Stimulated activated CD8-positive, alpha-beta memory T cell treated with anti-CD3 and anti-CD28 coated beads, Interleukin-4, amount 100 ng/mL, for 1 hour (primary cell): ENCODE measurements at places on chromosomes 16 and 17.

GRCh38 chr16:70713824-70714223, 28.0 kb upstream of the MTSS2 start:
- DNase-seq, result no peak

GRCh38 chr17:55312852-55313251, 48.1 kb downstream of the HLF start:
- no peak for DNase-seq

DNA sequence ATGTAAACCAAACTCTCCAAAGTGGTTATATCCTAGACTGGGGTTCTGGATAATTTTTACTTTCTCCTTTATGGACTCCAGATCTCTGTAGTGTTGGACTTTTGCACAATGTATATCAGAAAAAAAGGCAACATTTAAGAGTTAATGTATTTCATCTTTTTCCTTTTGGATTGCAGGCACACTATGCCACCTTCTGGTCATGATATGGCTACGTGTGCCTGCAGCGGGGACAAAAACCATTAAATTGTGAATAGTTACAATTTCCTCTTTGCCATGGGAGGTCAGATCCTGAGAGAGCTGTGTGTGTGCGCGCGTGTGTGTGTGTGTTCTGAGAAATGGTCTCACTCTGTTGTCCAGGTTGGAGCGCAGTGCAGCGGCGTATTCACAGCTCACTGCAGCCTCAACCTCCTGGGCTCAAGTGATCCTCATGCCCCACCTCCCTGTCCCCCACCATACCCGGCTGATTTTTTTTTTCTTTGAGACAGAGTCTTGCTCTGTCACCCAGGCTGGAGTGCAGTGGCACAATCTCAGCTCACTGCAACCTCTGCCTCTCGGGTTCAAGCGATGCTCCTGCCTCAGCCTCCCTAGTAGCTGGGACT, 4.3 kb upstream of the SGF29 start:
- no peak for DNase-seq

DNA sequence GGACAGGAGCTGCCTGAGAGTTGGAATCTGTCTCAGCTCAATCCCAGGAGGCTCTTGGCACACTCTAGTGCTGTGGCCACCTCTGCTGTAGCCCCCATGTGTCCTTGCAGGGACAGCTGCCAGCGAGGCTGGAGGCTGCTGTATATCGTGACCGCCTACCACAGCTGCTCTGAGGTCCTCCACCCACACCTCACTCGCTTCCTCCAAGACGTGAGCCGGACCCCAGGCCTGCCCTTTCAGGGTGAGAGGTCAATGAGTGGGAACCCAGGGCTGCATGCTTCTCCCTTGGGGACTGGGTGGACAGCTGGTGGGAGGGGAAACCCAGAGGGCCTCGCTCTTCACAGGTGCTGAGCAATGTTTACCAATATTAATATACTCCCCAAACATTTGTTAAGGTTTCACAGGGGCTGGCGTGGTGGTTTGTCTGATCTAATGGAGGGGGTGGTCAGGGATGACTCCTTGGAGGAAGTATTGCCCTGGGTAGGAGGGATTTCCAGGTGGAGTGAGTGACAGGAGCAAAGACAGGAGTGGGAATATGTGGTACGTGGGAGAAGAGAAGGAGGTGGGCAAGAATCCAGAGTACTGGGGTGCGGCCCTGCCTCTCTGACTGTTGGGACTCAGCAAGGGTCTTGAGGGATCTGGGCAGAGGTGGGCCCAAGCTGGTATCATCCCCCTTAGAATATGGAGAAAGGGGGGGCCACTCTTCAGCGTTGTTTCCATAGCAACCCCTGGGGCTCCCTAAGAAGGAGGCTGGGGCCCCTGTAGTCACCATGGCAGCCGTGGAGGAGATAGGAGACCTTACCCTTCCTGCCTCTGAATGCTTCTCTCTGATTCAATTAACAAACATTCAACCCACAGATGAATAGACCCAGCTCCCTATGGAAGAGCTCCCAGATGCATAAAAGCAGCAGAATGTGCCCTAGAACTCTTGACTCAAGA, 22.2 kb upstream of the ALKBH5 start:
- no peak for DNase-seq

GRCh38 chr17:70484050-70484449, 314.7 kb downstream of the KCNJ2 start:
- no peak for DNase-seq

DNA sequence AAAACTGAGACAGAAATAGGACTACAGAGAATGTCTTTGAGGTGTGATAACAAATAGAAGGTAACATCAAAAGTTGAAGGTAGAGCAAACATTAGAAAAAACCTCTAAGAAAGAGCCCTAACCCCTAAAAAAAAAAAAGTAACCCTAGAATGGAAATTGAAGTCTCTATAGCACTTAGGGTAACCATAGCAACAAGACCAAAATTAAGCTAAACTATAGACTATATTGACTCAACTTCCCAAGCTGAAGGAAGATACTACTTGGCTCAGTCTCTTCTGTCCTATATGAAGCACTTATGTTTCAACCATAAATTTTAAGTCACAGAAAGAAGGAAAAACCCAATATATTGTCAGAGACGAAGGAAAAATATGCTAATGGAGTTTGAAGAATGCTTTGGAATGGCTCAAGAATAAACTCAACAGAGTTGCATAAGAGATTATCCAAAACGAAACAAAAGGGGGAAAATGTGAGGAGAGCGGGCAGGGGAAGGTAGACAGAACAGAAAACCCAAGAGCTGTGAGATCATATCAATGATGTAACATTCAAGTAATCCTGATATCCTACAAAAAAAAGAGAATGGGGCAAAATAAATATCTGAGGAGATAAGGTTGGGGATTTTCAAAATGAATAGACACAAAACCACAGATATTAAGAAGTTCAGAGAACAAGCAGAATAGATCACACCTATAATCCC, 88.4 kb downstream of the USP32 start:
- no peak for DNase-seq

DNA sequence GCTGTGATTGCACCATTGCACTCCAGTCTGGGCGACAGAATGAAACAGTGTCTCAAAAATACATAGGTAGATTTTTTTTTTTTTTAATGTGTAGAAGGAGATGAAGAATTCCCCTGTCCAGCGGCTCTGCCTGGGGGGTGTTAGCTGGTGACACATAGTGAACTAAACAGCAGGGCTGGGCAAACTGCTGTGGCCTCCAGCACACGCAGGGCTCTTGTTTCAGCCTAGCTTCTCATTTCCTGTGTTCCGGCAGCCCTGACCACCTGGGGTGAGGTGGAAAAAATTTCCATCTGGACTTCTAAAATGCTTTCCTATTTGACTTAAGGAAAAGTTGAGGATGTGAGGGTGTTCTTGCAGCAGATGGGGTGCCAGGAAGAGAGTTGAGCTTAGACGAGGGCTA, 33.3 kb upstream of the RGS9 start:
- no peak for DNase-seq

GRCh38 chr17:34249478-34249877, 5.6 kb upstream of the CCL2 start:
- DNase-seq, result no peak

DNA sequence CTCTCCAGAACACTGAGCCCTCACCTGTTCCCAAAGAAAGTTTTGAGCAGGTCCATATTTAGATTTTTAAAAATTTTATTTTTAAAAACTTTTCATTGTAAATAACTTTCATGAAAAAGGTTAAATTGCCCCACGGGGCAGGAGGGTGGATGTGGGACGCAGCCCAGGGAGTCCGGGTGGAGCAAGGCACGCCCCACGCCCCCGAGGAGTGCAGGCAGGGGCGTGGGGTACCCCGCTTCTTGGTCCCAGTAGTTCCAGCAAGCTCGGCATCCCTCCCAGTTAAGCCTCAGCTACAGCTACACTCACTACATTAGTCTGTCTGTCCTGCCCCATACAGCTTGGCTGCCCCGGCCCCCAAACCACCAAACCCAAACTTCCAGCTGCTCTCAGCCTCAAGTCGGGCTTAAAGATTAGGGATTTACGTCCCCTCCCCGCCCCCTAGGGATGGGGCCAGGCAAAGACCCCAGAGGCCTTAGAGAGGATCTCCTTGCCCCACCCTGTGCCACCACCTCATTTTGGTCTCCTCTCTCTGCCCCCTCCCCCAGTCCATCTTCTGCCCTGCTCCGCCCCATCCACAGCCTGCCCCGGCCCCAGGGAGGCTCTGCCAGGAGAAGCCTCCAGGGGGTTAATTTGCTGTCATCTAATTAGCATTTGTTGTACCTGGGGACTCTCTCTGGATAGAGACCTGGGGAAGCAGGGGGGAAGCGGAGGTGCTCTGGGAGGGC, 4.6 kb downstream of the FOXJ1 start:
- no peak for DNase-seq

DNA sequence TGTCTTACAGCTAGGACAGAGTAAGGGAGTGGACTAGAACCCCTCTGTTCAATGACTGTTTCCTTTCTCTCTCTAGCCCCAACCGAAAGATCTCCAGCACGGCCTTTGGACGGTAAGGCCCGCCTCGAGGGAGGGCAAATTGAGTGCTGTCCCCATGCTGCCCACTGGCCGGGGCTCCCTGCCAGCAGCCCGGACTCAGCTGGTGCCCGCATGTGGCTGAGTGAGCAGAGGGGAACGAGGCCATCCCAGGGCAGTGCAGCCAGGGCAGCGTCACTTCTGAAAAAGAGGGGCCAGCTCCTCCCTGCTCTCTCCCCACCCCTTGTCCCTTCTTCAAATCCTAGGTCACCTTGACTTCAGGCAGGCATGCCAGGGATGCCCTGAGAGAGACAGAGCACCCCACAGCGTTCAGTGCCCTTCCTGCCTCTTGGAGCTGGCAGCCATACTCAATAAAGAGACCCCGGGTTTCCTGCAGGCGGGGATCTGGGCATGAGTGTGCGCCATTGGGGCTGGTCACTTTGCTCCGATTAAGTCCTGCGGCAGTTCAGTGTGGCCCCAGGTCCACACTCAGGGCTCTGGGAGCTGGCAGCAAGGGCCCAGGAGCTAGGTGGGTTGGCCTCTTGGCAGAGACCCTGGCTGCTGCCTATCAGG, 130.9 kb downstream of the RAB11FIP4 start:
- DNase-seq, result no peak

DNA sequence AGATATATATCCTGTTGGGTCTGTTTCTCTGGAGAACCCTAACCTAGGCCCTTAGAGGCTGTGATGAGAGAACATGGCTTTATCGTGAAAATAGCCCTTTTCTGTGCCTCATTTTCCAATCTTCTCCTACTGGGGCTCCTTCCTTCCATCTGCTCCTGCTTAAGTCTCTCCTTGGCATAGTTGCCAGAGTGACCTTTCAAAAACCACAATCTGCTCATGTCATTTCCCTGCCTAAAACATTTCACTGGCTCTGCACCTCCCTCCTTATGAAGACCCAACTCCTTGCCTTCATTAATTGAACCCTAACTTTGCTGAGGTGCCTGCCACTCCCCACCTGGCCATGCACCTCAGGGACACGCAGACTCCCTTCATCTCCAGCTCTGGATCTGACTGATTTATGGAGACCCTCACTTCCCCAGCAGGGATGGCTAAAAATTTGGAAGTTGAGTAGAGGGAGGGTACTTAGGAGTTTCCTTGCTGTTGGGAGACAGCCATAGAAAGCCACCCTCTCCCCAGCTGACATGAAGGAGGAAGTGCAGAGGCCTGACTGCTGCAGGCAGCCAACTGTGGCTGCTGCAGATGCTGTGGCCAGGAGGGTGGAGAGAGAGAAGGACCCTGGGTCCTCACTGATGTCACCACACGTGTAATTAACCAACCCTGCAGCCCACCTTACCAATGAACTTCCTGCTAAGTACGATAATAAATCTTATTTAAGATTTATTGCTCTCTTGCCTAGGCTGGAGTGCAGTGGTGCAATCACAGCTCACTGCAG, 6.3 kb upstream of the GGA2 start:
- DNase-seq, result no peak

- no peak for DNase-seq
Observed at GRCh38 chr16:88921591-88921990, 55.1 kb upstream of the PABPN1L start.

DNA sequence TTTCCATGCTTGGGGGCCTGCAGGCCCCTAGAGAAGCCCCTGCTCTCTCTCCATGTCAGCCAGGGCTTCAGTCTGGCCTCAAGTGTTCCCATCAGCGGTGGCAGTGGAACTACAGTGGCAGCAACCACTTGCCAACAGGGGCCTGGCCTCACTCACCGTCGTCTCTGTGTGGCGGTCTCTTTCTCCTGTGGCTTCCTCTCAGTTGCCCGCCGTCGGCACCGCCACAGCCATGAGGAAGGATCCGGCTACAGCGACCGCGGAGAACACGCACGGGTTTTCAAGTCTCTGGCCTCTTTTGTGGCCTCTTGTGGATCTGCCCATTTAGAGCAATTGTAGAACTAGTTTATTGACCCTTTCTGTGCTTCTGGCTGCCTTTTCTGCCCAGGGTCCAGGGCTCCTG, 8.5 kb downstream of the ARMC7 start:
- DNase-seq, result no peak

GRCh38 chr16:9428355-9429005, 337.0 kb downstream of the HAPSTR1 start:
- no peak for DNase-seq

DNA sequence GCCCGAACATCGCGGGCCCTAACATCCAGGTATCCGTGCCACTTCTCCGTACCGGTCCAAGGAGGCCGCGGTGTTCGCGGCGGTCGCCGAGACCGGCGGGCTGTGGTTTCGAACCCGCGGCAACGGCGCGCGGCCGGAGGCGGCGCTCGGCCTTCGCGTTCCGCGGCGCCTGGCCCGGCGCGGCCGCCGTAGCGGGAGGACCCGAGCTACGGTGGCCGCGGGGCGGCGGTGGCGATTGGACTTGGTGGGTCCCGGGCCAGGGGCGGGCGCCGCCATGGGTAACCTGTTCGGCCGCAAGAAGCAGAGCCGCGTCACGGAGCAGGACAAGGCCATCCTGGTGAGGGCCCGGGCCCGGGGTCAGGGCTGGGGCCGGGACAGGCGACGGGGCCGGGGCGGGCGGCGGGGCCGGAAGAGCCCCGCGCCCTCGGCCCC, at the start of gene CHMP6:
TSS of gene CHMP6 (plus strand) at position 197 of the 432 bp plus-strand sequence. CDS start at position 275, 78 bp downstream.
- DNase-seq, result peak; percentile 21

- no peak for DNase-seq
Observed at GRCh38 chr17:29584452-29585079, 4.9 kb downstream of the GIT1 start.

- DNase-seq, result no peak
Observed at GRCh38 chr16:47774661-47775060, 313.5 kb downstream of the PHKB start.

- DNase-seq, result no peak
Observed at GRCh38 chr16:79929260-79929965, 328.9 kb upstream of the MAF start.

DNA sequence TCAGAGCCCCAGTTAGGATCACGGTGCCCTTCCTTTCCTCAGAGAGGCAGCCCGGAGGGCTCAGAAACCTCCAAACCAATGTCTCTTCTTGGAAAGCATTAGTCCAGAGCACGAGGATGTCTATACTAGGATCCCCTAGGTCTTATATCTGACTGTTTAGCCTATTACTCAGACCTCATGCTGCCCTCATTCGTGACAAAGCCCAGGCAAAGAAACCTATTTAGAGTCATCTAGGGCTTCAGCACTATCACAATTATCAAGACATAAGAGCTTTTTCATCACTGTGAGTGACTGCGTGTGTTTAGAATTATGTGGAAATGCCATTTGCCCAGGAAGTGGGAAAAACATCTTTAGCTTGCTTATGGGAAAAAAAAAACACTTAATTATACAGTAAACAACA, 159.8 kb upstream of the NOL11 start:
- DNase-seq, result no peak
